ENCODE measurements at places on chromosomes 12 and 14. TPM values are rescaled to one million over a fixed set of nuclear protein-coding genes. Genes with fewer than 3 reads are reported as not detected.

Gene GNS
- total RNA-seq, result 120 TPM

Gene MBD6
- 35.2 TPM for total RNA-seq

Gene NRIP2
- total RNA-seq, result 1.1 TPM

Gene PKP2
- 423 TPM for total RNA-seq

Gene OTUB2
- total RNA-seq, result 0.52 TPM

Gene VPS33A
- total RNA-seq, result 10.9 TPM

Gene PNMA1
- 13.9 TPM for total RNA-seq

All from left ventricle myocardium superior (tissue), 1 donor.